ENCODE measurements at places on chromosomes 1 and 21.
A peak's percentile ranks its signal among the peaks of the same experiment; 100 is the strongest.

GRCh38 chr1:71656902-71657301 is 576.1 kb upstream of the ZRANB2 start:
- no peak for DNase-seq

DNA sequence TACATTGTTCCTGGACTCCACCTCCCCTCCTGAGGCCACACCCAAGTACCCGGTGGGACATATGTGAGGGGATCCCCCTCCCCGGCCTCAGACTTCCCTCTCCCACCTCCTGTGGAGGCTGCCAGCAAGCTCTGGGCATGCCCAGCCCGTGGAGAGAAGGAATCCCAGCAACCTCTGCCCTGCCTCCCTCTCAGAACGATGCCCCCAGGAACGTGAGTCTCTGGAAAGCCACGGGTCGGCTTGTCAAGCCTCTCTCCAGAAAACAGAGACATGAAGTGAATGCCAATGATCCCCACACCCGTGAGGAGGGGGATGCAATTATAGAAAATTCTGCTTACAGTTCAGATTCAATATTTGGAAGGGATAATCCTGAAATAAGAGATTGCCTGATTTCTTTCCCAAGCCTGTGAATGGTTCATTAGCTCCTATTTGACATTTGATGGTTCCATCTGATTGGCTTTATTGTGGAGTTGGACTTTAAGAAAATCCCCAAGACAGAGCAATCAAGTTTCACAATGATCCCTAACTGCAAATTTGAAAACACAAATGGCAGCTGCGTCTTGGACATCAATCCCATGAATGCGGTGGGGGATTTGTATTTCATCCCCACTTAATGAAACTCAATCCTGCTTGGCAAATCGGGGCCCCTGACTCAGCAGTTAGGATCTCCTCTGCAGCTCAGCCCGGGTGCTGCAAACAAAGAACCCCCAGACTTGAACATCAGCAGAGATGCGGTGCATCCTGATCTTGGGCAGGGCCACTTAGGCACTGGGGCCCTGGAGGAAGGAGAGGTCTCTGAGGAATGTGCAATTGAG is 9.1 kb upstream of the GUCA2B start:
- DNase-seq, result no peak

GRCh38 chr21:34704119-34704518 is 35.3 kb downstream of the CLIC6 start:
- DNase-seq, result no peak

GRCh38 chr1:53601031-53601745 is 137.8 kb downstream of the GLIS1 start:
- no peak for DNase-seq

GRCh38 chr21:32682696-32683474 is 44.9 kb downstream of the SYNJ1 start:
- DNase-seq, result no peak

GRCh38 chr1:96752394-96752793 is 30.8 kb downstream of the PTBP2 start:
- DNase-seq, result no peak

DNA sequence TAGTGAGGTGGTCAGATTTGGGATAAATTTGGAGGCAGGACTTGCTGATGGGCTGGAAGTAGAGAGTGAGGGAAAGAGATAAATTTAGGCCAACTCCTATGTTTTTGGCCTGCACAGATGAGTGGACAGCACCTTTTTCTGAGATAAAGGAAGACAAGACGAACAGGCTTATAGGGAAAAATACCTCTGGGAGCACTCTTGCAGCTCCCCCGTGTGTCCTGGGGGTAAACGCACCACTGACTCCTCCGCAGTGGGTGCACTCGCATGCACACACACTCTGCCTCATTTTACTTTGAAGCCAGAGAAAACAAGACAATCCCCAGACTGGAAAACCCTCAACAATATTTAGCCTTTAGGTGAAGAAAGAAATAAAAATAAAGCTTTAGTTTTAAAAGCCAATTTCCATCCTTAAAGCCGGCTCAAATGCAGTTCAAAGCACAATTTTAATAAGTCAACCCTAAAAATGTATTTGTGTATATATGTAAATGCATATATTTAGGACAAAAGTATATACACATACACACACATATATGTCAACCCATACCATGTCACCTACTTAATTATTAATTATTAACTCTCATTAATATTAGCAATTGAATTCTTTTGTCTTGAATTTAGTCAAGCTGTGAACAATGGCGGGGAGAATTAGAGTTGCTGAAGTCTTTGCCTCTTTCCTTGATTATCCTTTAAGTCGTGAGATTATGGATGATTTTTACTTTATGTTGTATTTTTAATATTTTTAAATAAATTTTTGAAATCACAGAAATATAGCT is 341.8 kb downstream of the ZNF326 start:
- no peak for DNase-seq

DNA sequence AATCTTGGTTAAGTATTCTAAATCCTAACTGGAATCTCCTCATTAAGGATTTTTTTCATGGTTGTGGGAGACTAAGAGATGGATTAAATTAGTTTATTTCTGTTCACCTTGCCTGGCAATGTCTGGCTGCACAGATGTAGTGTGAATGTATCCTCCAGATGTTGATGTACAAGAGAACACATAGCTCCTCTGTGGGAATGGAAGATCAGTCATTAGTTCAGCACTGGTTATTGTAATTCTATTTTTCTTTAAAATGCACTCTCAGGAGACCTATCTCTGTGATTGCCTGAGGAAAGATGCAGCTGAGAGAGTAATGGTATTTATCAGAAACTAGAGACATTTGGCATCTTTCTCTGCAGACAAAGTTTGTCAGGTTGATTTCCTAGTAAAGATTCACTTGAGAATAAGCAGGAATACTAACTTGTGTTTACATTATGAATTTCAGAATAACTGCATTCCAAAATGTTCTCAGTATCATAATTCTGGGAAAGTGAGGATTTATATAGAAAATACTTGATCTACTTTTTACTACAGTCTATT is 178.6 kb downstream of the GIPC2 start:
- no peak for DNase-seq

DNA sequence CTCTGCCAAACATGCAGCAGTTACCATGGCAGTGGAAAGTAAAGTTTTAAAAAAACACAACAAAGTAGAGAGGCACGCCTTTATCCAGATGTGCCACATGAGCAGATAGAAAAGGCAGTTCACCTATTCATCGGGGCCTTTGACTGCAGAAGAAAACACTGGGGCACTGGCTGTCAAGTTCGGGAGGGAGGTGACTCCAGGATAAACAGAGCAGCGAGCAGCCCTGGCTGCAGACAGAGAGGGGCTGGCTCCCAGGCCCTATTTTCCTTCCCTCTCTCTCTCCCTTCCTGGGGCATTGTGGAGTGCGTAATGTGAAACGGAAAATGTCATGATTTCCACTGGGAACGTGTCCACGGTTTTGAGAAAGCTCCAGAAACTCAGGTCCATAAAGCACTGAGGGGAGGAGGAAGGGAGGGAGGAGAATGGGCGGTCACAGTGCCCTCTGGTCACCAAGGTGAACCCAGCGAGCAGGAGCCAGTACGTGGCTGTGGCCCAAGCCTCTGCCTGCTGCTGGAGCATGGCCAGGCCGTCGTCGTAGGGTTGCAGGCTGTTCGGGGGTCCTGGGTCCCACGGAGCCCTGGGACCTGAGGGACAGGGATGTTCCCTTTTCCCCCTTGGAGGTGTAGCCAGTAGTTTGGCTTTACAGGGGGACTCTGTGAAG is 114.7 kb upstream of the IRF2BP2 start:
- peak; percentile 75 for DNase-seq

DNA sequence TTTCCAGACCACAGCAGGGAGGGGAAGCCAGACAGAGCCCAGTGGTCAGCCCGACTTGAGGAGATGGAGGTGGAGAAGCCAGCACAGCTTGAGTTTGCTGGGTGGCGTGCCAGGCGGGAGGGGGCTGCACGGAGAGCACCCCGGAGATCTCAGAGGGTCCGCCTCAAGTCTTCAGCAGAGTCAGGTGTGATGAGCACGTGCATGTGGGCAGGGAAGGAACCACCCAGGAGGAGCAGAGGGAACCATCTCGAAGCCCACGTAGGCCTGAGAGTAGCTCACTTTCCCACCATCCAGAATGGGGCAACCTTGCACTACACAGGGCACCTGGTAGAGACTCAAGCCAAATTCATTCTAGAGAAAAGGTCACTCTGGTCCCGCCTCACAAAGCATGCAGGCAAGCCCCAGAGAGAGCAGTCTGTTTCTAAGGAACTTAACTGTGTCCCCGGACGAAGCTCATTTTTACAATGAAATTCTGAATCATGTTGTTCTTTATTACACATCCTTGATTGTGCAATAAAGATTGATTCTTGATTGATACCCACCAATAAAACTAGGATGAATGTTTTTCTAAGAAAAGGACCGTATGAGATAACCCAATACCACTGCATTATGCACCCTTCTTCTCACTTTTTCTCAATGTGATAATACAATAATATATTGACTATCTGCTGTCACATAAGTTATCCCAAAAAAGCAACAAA is 64.2 kb downstream of the FHAD1 start:
- DNase-seq, result no peak

DNA sequence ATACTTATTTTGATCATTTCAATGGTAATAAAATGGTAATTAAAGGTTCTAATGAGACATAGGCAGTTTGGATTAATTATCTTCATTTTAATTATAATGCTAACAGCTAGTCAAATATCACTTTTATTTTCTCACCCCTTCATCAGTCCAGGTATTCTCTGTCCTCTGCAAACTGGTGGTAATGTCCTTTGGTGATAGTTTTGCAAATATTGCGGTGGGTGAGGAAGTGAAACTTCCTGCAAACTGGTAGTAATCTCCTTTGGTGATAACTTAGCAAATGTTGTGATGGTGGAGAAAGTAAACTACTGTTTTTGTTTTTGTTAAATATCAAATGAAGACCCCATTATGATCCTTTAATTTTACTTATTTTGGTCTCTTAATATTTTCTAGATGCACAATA is 209.0 kb downstream of the AMY1C start:
- DNase-seq, result no peak

DNA sequence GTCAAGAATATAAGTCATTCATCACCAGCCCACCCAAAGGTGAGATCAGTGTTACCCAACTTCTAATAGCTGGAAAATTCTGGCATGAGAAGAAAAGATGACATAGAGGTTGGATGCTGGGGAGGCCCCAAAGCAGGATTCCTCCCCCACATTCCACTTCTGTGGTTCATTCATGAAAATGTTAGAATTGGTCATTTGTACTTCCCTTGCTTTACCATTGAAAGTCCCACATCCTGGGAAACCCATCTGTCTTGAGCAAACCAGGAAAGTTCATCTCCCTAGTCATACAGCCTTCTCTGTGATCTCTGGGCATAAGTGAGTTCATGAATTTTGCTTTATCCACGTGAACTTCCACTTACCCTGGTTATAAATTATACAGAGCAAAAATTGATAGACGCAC is 66.8 kb downstream of the SERINC2 start:
- no peak for DNase-seq

DNA sequence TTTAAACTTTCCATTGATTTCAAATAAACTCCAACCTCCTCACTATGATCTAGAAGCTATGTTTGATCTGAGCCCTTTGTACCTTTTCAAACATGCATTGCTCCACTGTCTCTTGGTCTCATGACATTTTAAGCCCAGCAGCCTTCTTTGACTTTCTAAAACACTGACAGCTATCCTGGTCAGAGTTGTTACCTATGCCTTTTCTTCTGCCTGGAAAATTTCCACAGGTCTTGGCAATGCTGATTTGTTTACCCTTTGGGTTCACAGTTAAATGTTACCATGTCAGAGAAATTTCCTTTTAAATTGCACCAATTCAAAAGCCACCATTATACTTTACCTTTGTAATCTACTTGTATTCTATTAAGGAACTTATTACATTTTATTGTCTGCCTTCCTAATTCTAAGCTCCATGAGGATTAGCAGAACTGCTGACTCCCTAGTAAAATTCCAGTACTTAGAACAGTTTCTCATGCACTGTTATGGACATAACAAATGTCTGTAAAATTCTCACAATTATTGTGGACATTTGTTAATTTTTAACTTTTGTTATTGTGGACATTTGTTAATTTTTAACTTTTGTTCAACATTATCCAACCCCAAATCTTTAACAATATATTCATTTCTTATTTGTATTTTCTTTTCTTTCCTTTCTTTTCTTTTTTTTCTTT is 1064.4 kb downstream of the NCAM2 start:
- DNase-seq, result peak; percentile 2

- DNase-seq, result no peak
These were observed 13.6 kb downstream of the INAVA start for GRCh38 chr1:200908191-200908868.

GRCh38 chr1:247210062-247210375 is 38.2 kb upstream of the ZNF124 start:
- DNase-seq, result no peak

DNA sequence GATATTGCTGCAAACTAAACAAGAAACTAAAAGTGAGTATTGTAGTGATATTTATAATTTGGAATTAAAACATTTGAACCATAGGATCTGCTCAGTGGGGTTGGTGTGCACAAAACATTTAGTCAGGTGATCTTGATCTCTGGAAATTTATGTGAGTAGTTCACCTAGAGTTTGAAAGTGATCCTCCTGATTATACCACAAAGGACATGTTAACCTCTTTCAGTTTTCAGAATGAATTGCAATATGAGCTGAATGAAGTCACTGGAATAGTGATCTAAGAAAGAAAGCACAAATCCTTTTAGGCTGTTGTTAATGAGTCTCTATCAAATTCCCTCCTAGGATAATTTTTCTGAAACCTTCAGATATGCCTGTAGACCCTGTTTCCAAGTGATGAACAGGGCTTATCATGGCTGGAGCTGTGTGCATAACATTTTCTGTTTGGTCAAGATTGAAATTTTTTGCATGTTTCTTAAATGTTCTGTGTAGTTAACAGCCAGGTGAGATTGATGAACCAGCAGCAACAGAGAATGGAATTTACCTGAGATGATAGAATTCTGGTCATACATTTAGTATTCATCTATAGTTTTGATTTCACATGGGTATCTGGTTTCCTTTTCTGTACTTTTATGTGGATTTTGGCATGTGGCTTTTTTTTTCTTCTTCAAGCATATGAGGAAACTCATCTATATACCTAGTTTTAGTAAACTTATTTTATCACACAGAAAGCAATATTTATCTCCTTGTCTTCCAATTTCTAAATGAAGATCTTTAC is 25.5 kb downstream of the CDC14A start:
- DNase-seq, result no peak

DNA sequence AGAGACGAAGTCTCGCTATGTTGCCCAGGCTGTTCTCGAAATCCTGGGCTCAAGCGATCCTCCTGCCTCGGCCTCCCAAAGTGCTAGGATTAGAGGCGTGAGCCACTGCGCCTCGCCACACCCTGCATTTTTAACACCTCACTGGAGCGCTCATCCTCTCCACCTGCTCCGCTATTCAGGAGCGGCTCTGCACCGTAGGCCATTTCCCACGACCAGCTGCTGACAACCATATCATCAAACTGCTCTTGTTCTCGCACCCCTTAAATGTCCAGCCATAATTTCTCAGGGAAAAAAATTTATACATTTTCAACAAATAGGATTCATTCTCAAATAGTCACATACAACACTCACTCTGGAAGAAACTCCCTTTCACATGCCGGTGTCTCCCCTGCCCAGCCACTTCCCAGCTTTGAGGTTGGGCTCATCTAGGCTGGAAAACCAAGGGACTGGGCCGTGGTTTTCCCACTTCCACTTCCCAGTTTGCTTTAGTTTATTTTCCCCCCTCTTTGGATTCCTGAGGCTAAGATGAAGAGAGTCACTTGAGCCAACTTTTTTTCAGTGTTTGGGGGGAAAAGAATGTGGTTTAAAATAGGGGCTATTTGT is 639 bp upstream of the IPO9 start:
- DNase-seq, result no peak

All from HuH-7.5 (cell line).